ENCODE measurements at places on chromosomes 6 and 20. TPM values are rescaled to one million over a fixed set of nuclear protein-coding genes. Genes with fewer than 3 reads are reported as not detected.
A peak's percentile ranks its signal among the peaks of the same experiment; 100 is the strongest.

Gene ARFGEF3
- total RNA-seq: 0.22 TPM

Gene BPIFA1
- total RNA-seq: not detected

Gene LRP11
- total RNA-seq: 3.5 TPM

Gene SLC17A1
- total RNA-seq: not detected

Gene ELOVL4
- 2.1 TPM for total RNA-seq

DNA sequence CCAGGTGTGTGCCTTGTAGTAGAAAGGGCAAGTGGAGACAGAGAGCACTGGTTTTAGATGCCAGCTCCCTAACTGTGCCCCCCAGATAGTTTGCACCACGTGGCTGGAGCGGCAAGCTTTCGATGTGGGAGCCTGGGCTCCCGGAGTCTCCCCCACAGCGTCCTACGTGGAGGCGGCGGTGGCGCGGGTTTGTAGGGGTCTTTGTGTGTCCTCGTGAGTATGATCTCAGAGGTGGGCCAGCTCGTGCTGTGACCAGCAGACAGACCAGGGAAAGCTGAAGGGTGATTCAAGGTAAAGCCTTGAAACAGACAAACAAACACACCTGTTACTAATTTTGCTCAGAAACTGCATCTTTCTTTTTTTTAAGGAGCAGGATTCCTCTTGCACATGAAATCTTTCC lies 5.6 kb upstream of the KCNK16 start:
- no peak for DNase-seq
- no peak overlapping the region for H3K4me3 ChIP-seq
- H3K27ac ChIP-seq: no peak overlapping the region
- H3K4me1 ChIP-seq: no peaks in the 10 kb centered on the region
- peaks cover 7% of the 10 kb centered on the region for H3K27me3 ChIP-seq

GRCh38 chr20:50837532-50838321 lies 42.9 kb downstream of the BCAS4 start:
- no peaks in the 10 kb centered on the region for H3K36me3 ChIP-seq
- no peaks in the 10 kb centered on the region for H3K4me1 ChIP-seq
- H3K27ac ChIP-seq: no peak overlapping the region
- no peaks in the 10 kb centered on the region for H3K27me3 ChIP-seq

DNA sequence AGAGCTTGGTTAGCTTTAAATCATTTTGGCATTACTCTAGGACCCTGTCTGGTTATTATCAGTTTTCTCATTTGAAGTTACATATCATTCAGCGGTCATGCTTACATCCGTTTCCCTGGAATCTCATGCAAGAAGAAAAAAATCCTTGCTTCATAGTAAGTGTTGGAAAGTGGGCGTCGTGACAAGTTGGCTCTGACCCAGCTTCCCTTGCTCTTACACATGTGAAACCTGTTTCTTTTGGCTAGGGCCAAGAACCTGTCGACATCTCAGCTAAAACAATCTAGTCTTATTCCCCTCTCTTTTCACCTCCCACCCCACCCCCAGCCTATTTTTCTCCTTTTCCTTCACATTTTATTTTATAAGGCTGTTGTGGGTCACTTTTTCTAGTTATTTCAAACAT lies 45.5 kb downstream of the ANKS1A start:
- H3K4me3 ChIP-seq: no peak overlapping the region
- DNase-seq: no peak
- H3K36me3 ChIP-seq: no peaks in the 10 kb centered on the region
- H3K27me3 ChIP-seq: peaks cover 7% of the 10 kb centered on the region
- H3K4me1 ChIP-seq: no peaks in the 10 kb centered on the region
- H3K27ac ChIP-seq: no peak overlapping the region

- no peak overlapping the region for H3K27ac ChIP-seq
- H3K27me3 ChIP-seq: peaks cover 9% of the 10 kb centered on the region
These were observed 58.5 kb downstream of the RBM38 start for GRCh38 chr20:57449398-57450354.

- H3K4me3 ChIP-seq: peak overlapping the region; percentile 98
- H3K27me3 ChIP-seq: peaks cover 2% of the 10 kb centered on the region
- peaks cover 2% of the 10 kb centered on the region for H3K36me3 ChIP-seq
- DNase-seq: peak; percentile 80
- peak overlapping the region; percentile 100 for H3K27ac ChIP-seq
- H3K4me1 ChIP-seq: peaks cover 61% of the 10 kb centered on the region
These were observed 57.9 kb downstream of the TRIM38 start for GRCh38 chr6:26020329-26021000.

GRCh38 chr6:147834084-147834776 lies 325.7 kb downstream of the SAMD5 start:
- DNase-seq: no peak
- no peaks in the 10 kb centered on the region for H3K27me3 ChIP-seq
- no peaks in the 10 kb centered on the region for H3K4me1 ChIP-seq

GRCh38 chr6:101281266-101281665 lies 112.2 kb upstream of the GRIK2 start:
- no peak overlapping the region for H3K4me3 ChIP-seq
- no peak for DNase-seq
- no peaks in the 10 kb centered on the region for H3K4me1 ChIP-seq

- no peaks in the 10 kb centered on the region for H3K36me3 ChIP-seq
- H3K27me3 ChIP-seq: peaks cover 14% of the 10 kb centered on the region
- DNase-seq: no peak
- no peak overlapping the region for H3K4me3 ChIP-seq
- H3K27ac ChIP-seq: no peak overlapping the region
These were observed 29.3 kb upstream of the PDYN start for GRCh38 chr20:2023151-2023550.

DNA sequence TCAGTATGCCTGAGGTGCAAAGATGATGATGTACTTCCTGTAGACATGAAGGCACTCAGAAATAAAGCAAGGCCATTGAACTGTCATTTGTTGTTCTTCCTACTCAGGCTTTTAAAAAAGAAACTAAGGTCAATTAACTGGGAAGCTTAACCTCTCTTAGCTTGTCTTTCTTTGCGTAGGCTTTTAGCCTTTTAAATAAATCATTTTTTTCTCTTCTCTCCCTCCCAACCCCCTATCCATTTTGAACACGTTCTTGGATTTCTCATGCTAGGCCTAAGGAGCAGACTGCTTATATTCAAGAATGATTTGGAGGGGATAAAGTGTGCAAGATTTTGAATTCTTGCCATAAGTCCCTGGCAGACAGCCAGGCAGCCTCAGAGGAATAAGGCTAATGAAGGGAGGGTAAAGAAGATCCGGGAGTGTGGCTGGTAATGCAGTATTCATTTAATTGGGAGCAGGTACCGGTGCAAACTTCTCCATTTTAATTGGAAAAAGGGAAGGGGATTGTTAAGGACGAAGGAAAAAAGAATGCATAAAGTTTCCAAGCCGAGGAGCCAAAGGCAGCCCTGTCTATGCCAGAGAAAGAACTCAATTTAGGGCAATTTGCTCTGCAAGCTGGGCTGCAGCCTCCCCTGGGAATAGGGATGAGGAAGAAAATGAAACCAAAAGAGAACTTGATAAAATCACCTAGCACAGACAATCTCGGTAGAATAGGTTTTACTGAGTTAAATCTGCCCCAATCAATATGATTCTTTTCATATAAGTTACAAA lies 343.8 kb upstream of the MMS22L start:
- no peak overlapping the region for H3K4me3 ChIP-seq
- no peaks in the 10 kb centered on the region for H3K36me3 ChIP-seq
- no peaks in the 10 kb centered on the region for H3K27me3 ChIP-seq
- DNase-seq: no peak

DNA sequence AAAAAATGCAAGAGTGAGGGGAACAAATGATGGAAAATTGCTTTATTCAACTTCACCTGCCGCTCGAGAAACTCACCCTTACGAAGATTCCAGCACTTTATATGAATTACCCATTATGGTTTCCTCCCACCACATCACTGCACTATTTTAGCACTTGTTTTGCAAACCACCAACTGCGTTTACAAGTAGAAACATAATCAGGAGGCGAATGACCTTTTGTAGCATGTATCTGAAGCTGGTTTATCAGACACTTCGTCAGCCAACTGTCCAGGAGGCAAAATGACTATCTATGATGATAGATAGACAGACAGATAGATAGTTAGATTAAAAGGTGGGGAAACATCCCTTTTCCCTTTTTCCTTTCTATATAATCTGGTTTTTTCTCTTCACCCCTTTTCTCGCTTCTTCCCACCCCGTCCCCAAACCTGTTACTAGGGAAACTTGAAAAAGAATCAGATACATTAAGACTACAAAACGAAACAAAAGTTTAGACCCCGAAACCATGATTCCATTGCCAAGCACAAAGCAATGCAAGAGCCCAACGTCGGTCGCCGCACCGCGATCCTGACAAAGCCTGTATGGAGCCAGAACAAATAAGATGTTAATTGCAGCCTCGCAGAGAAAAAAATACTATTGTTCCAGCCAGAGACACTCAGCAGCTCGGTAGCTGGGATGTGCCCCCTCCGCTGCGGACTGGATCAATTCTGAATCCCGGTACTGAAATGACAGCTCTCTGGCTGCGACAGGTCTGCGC lies 933 bp upstream of the ADGRB3 start:
- no peak overlapping the region for H3K27ac ChIP-seq
- H3K4me3 ChIP-seq: peak overlapping the region; percentile 75
- no peak for DNase-seq
- H3K4me1 ChIP-seq: peaks cover 25% of the 10 kb centered on the region

Data from activated T-helper 1 cell treated with anti-CD3 and anti-CD28 coated beads, Interleukin-12 subunit alpha, Interleukin-12 subunit beta, Interleukin-2, Interleukin-4 antibody, amounts not matched to agents 30 ng/mL and 10 ng/mL and 1 ng/mL, durations not matched to agents 14 hours and 24 hours and 36 hours (primary cell).